SIG-M5 (cell line): ENCODE measurements at places on chromosomes 4 and X.

DNA sequence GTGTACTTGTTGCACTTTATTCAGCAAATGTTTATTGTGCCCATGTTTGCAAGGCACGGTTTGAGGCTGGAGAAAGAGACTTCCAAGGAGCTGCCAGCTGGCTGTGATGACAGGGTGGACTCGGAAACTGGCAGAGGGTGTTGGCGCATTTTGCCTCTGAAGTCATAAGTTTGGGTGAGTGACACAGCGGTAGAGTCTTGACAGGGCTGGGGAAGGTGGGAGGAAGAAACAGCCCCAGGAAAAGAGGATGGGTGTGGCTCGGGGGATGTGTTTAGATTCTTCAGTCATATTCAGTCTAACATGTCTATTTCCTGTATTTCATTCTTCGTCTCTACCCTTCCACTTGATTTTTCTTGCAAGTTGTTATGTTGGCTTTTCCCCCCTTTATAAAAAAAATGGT lies 77.0 kb upstream of the STOX2 start:
- no peak for DNase-seq

DNA sequence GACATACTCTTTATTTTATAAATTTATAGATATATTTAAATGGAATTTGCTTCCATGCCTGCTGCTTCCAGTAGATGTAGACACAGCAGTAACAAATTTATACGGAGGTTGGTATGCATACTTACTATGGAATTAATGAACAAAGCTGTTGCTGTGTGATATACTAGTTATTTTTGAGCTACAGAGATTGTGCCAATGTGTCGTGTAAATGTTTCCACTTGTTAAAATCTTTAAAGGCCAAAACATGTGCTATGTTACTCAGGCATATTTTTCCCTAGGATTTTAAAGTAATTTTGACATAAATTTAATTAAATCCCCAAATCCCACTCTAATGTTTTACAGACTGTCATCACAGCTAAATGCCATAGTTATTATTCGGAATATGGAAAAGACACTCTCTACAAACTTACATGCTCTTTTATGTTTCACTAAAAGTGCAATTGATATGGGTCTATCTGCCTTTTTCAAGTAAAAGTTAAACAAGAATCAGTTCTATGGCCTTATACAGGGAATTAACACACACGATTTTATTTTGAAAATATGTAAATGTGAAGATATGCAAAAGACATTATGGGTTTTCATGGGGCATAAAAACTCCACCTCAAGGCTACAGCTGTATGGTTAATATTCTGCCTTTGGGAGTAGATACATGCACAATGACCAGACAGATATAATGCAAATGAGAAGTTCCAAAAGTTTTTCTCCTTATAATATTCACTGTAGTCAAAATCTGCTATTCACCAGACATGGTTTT lies 256.8 kb downstream of the FSTL5 start:
- DNase-seq: no peak

- DNase-seq: no peak
Observed at GRCh38 chr4:147479786-147480185, 1.1 kb upstream of the EDNRA start.

DNA sequence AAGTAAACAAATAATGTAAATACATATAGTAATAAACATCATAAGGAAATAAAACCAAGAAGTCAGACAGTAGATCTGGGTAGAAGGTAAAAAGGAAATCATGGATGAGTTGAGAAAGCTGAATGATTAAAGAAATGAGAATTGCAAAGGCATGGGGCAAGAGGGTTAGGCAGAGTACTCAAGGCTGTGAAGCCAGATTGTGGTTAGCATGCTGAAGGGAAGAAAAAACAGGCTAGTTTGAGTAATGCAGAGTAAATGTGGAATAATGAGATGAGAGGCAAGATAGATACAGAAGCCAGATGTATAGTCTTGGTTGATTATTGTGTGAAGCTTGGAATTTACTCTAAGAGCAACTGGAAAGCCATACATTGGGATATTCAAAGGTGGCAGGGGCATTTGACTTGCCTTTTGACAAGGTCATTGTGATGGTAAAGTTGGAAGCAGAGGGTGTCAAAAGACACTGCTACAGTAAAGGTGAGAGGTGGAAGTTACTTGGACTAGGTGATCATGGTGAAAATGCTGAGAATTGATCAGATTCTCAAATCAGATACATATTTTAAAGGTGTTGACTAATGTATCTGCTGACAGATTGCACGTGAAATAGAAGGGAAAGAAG lies 307.0 kb downstream of the FSTL5 start:
- no peak for DNase-seq

DNA sequence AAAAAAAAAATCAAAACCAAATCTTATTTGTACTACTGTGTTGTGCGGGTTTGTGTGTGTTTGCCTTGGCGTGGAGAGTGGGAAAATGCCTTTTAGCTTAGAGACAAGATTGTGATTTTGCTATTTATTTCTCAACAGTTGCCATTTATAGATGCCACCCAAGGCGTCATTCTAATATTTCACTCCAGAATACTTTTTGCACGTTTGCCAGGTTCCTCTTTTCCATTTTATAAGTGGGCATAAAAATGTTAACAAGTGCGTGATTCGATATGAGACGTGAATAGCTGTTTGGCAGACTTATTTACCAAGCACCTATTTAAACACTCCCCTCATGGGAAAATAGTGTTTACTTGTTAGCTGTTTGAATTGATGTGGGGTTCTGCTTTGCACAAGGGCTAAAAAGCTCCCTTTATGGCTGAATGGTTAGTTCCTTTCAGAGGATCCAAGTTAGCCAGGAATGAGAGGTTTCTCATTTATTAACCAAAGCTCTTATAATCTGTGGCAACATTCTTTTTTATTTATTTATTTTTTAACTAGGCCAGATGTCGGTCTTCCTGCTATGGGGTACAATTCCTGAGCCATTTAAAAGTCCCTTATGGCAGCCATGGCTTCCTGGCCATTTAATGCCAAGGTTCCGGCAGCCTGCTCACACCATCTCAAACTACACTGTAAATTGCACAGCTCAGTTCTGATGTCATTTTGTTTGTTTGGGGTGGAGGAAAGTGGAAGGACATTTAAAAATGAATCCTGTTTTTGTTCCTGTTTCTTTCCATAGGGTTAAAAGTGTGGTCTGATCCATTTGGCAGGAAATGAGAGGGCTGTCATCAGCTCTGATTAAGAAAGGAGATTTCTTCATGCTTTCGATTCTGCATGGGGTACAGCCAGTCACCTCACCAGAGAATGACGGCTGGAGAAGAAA lies 14.6 kb downstream of the SMIM20 start:
- DNase-seq: no peak

DNA sequence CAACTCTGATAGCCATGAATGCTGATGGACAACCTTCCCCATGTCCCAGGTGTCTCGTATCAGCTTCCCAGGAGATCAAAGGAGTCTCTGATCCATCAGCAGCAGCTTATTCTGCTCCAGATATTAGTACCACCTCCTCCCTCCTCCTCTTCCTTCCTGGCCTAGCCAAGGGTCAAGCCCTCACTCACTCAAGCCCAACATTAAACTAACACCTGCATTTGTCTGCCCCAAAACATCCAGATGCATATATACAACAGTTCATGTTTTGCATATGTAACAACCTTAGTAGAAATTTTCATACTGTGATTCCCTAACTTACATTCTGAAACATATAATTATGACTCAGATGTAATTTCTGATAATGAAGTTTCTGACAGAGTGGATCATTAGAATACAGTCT lies 29.9 kb downstream of the BCLAF3 start:
- no peak for DNase-seq

DNA sequence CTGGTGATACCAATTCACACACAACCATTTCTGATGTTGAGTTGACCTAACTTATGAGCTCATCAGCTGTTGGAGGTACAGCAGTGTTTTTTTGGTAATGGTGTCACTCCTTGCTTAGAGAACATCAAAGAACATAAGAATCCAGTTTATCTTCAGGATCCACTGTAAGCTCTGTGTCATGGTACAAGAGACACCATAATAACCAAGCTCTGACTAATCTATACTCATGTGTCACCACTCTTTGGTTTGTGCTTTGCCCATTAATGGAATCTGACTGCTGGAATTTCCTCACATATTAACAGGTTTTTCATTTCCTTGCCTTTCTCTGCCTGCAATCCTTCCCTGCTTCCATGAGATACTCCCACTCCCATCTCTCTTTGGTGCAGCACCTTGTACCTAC lies 735.1 kb upstream of the LCORL start:
- DNase-seq: no peak

GRCh38 chrX:29841750-29842149 lies 373.6 kb upstream of the MAGEB2 start:
- no peak for DNase-seq

- no peak for DNase-seq
Observed at GRCh38 chr4:40305328-40306170, 29.6 kb upstream of the CHRNA9 start.

GRCh38 chr4:161920304-161921052 lies 243.3 kb downstream of the FSTL5 start:
- no peak for DNase-seq

DNA sequence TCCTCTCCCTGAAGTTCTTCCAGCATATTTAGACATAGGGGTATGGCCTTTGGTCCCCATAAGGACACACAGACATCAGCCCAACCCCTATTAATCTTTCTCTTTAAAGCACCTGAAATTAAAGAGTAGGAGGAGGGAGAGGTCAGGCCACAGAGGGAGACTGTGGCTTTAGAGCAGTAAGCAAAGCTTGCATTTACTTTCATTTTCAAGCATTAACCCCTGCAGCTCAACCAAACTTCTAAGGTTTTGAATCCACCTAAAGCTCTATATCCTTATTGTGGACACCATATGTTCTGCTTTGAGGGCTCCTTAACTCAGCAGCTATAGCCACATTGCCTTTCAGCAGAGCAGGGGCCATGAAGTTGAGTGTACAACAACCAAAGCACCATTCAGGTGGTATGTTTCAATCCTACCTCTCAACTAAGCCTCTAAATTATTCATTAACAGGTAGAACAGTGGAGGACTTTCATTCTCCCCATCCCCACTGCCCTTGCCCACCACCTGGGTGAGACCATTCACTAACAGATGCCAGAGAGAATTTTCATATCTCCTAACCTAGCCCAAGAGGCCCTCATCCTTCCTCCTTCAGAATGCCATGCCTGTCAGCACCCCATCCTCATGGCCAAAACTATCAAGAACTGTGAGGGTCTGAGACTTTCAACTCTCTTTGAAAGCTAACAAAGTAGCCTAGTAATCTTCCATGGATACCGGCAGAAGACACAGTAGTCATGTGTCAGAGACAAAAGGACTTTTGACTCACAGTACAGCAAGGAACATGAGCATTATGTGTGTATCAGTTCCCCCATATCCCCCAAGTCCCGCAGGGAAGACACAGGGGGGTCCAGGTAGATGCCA lies 20.8 kb downstream of the LIN54 start:
- DNase-seq: no peak

- no peak for DNase-seq
Observed at GRCh38 chrX:26914232-26914631, 548.9 kb downstream of the PPP4R3C start.

GRCh38 chr4:72430050-72430449 lies 139.0 kb downstream of the ADAMTS3 start:
- DNase-seq: no peak

- no peak for DNase-seq
Observed at GRCh38 chr4:71570492-71570891, 213.4 kb downstream of the GC start.

- no peak for DNase-seq
Observed at GRCh38 chr4:85409251-85409650, 65.7 kb upstream of the ARHGAP24 start.

DNA sequence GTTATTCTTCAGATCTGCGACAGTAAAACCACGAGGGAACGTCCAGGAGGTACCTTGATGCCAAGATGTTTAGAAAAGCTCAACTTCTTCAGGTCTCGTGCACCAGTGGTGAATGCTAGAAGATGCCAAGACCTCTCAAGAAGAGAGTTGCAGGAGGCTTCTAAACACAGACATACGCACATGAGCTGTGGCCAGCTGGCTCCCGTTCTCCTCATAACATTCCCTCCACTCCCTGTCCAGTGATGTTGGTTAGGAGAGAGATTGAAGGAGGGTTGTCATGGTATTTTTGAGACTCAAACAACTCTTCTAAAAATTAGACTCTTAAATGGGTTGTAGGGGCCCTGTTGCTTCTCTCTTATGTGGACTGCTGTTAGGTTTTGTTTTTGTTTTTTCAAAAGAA lies 184.3 kb downstream of the QDPR start:
- no peak for DNase-seq

- no peak for DNase-seq
Observed at GRCh38 chrX:13386092-13386491, 66.2 kb upstream of the ATXN3L start.

GRCh38 chrX:153610836-153611213 lies 11.9 kb upstream of the CCNQ start:
- no peak for DNase-seq

DNA sequence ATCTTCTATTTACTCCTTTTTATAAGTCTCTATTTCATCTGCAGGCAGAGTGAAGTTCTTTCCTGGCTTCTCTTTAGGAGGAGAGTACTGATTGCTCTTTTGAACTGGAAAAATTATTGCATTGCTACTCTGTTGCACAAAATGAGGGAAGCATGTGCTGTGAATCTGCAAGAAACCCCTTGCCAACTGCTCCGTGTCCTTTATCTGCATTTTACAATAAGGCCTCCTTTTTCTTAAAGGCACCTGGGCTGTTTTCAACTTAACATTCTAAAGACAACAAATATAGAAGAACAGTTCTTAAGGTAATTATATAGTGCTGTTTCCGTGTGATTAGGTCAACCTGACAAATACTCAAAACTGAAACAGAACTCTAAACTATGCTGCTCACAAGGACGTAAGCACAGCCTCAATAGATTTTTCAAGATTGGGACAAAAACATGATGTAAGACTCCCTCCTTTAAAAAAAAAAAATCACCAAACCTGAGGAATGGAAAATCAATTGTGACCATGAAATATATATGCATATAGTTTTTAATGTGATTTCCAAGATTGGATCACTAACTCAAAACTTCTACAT lies 716.6 kb upstream of the INTU start:
- no peak for DNase-seq

DNA sequence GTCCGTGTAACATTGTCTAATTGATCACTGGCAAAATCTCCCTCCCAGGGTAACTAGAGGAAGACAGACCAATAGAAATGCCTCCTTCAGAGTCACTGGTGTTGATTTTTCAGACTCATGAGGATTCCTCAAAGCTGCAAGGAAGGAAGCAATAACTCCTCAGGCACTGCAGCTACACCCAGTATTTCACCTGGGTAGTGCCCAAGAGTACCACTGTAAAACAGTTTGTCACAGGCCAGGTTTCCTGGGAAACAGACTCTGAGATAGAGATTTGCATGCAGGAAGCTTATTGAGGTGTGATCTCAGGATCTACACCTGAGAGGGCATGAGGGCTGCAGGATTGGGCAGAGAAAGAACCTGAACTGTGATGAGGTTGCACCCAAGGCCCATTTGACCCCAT lies 240.7 kb upstream of the ATP6AP2 start:
- no peak for DNase-seq

DNA sequence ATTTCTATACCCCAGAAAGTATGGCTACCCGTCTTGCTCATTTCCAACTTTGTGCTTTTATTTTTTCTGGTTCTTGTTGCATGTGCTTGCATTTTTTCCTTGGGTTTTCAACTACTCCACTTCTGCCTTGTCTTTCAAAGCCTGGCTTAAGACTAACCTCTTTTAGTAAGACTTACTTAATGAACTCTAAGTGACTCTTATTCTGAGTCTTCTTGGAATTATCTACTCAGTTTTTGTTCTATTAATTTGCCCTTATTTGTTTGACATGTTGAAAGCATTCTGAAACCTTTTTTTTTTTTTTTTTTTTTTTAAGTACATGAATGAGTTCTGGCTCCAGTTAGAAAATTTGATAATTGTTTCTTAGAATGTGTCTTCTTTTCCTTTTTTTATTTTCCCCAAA lies 74.8 kb downstream of the SLIT2 start:
- DNase-seq: no peak
